GM12892 (cell line): ENCODE measurements at places on chromosomes 6 and 20.

GRCh38 chr20:23566199-23566932 lies 1.9 kb downstream of the CST9L start:
- no peak for DNase-seq

DNA sequence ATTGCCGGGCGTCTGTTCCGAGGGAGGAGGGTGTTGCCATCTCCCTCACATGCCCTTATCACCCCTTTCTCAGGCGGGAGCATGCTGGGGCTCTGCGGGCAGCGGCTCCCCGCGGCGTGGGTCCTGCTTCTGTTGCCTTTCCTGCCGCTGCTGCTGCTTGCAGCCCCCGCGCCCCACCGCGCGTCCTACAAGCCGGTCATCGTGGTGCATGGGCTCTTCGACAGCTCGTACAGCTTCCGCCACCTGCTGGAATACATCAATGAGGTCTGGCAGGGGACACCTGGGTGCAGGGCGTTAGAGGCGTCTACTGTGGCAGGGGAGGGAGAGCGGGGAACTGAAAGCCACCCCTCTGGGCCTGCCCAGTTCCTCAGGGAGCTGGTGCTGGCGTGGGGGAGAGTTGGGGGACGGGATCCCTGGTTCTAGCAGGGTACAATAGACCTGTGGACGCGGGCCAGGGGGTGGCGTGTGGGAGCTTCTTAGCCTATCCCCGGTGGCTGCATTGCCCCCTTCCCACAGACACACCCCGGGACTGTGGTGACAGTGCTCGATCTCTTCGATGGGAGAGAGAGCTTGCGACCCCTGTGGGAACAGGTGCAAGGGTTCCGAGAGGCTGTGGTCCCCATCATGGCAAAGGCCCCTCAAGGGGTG lies 697 bp downstream of the PPT2 start:
- DNase-seq = peak; percentile 80

DNA sequence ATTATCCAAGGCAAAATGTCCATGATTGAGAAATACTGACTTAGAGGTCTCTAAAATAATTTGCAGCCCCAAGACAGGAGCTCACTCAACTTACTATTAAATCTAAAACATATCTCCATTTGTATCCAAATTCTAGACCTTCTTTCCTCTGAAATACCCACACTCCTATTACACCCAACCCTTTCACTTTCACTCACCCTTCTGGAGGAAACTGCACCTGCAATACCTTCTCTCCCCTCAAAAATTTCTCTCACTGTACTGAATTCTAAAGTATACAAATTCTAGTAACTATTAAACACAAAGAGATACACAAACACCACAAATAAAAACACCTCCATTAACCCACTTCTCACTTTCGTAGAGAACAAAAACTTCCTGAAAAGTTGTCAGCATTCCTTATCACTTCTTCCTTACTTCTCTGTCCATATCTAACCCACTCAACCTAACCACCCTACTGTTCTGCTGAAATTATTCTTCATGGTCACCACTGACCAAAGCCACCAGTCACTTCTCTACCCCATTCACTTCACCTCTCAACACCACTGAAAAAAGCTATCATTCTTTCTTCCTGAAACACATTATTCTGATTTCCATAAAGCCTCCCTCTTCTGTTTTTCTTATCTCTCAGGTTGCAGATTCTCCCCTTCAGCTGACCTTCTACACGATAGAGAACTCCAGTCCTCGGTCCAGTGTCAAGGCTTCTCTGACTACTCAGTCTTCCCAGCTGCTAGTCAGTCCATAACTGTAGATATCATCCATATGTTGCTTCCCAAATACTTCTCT lies 12.0 kb downstream of the LMBRD1 start:
- DNase-seq = no peak

DNA sequence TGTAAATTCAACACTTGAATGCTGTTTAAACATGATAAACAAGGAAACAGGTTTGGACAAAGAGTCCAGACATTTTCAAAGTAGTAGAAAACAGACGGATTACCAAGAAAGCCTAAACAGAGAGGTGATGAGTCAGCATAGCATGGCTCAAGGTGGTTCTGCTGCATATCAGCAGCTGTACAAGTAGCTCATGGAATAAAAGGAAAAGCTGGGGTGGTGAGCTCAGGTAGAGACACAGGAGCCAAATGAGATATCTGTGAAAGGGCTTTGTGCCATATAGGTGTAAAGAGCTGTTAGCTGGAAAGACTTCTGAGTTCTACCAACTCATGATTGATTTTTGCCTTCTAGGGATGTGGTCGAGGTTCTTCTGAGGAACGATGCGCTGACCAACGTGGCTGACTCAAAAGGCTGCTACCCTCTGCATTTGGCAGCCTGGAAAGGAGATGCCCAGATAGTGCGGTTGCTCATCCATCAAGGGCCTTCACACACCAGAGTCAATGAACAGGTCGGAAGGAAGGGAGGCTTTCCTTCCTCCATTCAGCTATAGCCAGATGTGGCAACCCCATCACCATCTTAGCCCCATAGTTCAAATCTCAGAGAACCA lies 80.7 kb downstream of the ANKS1A start:
- DNase-seq = no peak

- no peak for DNase-seq
Measured at GRCh38 chr6:148550569-148550968, 196.3 kb upstream of the UST start.

DNA sequence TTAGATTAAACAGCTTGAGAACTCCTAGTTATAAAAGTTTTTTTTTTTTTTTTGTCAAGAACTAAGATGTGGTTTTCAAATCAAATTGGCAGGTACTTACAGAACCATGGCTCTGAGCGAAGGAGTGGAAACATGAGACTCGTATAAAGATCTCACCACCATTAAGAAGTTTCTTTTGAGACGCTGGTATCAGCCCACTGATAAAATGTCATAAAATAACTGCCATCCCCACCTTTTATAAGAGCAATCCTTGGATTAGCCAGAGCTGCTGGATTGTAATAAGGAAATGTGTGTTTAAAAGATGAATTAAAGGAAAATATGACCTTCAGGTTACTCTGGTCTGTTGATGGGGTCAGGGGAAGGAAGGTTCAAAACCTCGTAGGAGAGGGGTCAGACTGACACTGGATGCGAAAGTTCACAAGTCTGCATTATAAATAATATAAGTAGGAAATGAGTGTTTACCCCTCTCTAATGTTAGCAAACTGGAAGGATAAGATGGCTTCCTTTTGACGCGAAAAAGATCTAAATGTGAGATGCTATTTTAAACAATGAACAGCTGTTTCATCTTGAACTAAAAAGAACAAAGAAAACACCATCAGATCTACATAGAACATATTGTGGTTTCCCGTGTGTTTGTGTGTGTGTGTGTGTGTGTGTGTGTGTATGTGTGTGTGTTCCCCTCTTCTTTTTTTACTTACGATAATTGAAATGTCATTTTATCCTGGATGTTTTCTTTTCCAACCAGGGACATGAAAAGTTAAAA lies 386.8 kb upstream of the JAG1 start:
- DNase-seq = no peak

- no peak for DNase-seq
Measured at GRCh38 chr6:35980991-35981645, 43.3 kb downstream of the SLC26A8 start.

- DNase-seq = no peak
Measured at GRCh38 chr6:160950507-160950906, 41.1 kb upstream of the MAP3K4 start.

GRCh38 chr6:161111261-161111660 lies 119.7 kb downstream of the MAP3K4 start:
- no peak for DNase-seq

GRCh38 chr6:168596344-168596743 lies 155.4 kb downstream of the SMOC2 start:
- no peak for DNase-seq

DNA sequence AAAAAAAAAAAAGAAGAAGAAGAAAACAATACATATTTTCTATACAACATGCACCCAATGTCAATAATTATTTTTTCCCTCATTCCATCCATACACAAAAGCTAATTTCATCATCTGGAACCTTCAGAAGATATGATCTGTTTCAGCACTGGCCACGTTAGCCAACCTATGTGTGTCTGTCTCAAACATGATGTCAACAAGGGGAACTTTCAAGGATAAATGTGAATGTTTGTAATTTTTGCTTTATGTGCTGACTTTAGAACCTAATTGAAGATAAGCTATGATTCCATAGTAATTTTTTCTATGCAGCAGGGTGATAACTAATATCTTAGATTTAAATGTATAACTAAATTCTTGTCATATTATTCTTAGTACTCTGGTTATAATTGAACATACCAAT lies 37.9 kb downstream of the IPCEF1 start:
- no peak for DNase-seq

DNA sequence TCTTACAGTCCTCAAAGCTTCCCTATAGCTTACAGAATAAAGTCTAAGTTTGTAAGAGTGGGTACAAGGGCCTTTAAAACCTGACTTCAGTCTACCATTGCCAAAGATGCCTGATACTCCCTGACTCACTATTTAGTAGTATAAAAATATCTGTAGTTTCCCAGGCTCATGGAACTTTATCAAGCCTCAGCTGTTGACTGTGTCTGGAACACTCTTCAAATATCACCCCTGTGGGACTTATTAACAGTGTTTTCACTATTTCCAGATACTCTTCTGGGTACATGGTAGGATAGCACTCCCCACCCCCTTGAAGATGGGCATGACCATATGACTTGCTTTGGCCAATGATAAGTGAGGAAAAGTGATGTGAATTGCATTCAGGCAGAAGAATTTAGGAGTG lies 105.3 kb upstream of the TENT5A start:
- DNase-seq = no peak

- no peak for DNase-seq
Measured at GRCh38 chr6:152293404-152293803, 343.8 kb downstream of the SYNE1 start.

GRCh38 chr6:92977018-92977417 lies 442.3 kb downstream of the EPHA7 start:
- DNase-seq = no peak

DNA sequence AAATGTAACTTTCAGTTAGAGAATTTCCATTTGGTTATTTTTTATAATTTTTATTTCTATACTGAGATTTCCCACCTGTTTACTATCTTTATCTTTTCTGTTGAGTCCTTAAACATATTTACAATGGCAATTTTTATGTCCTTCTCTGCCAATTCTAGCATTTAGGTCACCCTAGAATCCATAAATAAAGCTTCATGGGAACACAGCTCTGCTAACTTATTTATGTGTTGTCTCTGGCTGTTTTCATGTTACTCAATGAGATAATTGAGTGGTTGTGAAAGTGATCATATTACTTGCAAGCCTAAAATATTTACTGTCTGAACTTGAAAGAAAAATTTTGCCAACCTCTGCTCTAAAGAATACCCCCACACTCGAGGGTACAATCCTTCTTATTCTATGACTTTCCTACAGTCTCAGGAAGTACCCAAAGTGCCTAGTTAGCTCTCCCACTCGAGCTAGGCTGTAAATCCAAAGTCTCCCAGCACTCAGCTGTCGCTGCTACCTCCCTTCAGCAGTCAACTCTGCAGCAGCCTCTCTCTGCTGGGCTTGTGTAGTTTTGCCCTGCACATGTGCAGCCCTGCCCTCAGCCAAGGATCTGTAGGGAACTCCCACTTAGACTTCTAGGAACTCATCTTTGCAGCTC lies 53.5 kb upstream of the GCLC start:
- no peak for DNase-seq

DNA sequence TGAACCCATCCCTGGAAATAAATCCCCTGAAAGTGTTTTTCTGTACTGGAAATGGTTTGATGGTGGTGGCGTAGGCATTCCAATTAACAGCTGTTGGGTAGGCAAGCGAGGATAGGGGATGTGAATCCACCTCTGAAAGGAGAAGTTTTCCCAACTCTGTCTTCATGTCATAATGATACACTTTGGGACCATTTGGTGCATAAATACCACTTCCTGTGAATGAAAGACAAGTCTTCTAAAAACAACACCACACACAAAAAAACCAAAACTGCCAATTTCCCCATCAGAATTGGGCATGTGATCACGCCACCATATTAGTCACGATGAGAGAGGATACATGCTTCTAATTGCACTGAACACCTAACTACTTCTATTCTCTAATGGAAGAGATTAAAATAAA lies 6.4 kb downstream of the VNN2 start:
- DNase-seq = no peak

GRCh38 chr6:142545147-142545546 lies 243.3 kb downstream of the ADGRG6 start:
- DNase-seq = no peak

GRCh38 chr6:109069746-109070145 lies 24.9 kb downstream of the SESN1 start:
- no peak for DNase-seq

GRCh38 chr20:59030911-59031563 lies 1.1 kb downstream of the ATP5F1E start:
- no peak for DNase-seq

DNA sequence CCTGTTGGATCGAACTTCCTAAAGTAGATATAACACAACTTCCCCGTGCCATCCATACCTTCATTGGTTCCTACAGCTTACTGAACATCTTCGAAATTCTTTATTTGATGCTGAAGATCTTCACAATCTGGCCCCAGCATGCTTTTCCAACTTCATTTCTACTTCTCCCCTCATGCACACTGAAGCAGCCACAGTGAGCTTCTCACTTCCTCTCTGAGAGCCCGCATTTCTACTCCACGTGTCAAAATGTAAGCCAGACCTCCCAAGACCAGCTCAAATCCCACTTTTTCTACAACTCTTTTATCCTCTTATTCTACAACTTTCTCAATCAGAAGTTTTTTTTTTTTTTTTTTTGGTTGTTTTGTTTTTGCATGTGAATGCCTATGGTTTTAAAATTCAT lies 254.7 kb downstream of the GMPR start:
- DNase-seq = no peak

DNA sequence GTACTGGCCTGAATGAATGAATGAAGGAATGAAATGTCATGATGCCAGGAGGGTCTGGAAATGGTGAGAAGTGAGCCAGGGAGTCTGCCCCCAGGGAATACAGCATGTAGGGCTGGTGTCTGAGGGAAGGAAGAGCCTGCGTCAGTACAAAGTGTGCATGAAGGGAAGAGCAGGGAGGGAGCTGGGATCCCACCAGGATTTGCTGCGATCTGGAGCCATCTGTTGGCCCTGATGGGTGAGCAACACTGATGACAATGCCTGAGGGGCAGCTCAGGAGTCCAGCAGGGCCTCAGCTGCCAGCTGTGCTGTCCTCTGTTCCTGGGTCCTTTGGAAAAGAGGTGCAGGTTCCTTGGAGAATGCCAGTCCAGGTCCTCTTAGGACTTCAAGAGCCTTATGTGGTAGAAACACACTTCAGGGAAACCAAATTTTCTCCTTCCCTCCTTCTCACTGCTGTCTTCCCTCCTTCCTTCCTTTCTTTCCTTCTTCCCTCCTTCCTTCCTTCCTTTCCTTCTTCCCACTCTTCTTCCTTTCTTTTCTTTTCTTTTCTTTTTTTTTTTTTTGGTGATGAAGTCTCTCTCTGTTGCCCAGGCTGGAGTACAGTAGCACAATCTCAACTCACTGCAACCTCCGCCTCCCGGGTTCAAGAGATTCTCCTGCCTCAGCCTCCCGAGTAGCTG lies 11.5 kb downstream of the BPI start:
- DNase-seq = no peak

- no peak for DNase-seq
Measured at GRCh38 chr20:41185013-41185757, 47.8 kb downstream of the PLCG1 start.
